ENCODE measurements at places on chromosomes 1 and 21.

- no peak for DNase-seq
These were observed 20.3 kb downstream of the RXRG start for GRCh38 chr1:165424454-165425216.

GRCh38 chr21:42614811-42615351, 38.5 kb upstream of the PDE9A start:
- DNase-seq, result no peak

DNA sequence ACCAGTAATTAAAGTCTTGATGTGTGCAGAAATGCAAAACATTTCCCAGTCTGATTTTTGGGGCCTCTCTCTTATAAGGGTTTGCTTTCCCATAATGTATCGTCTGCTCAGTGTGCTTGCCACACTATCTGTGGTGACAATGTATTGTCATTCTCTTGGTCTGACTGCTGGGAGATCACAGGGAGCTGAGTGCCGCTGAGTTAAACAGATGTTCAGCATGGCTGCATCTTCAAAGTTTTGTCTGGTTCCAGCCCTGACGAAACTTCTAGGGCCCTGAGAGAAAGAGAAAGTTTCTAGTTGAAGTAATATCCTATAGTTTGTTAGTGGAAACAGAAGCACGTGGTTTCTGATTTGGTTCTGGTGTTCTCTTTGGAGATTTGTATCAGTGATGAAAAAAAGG, 42.6 kb downstream of the DNM3 start:
- no peak for DNase-seq

DNA sequence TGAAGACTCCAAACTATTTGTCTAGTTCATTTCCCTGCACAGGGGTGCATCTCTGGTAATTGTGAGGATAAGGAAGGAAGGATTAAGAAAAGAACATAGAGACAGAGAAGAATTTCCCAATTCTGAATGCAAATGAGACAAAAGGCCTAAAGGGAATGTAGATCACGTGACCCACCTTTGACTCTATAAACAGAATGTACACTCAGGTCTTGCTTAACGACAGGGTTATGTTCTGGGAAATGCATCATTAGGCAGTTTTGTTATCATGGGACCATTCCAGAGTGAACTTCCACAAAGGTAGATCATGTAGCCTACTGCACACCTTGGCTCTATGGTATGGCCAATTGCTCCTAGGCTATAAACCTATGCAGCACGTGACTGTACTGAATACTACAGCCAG, 252.3 kb upstream of the ZP4 start:
- no peak for DNase-seq

DNA sequence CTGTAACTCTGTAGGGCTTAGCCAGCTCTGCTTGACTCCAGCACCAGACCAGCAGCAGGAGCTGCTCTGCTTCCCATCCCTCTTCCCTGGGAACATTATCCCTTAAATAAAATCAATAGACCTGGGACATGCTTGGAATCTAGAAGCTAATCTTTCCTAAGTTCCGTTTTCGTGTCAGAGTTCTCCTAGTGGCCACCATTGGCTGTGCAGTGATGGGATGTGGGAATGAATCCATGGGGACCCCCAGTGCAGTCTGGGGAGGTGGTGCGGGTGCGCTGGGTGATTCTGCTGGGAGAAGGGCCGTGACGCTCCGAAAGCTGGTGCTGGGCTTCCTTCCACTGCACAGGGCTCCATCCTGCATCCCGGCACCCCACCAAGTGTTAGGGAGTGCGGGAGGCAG, 202.7 kb downstream of the CAMTA1 start:
- DNase-seq, result no peak

GRCh38 chr1:209627027-209627731, 25.0 kb downstream of the LAMB3 start:
- no peak for DNase-seq

DNA sequence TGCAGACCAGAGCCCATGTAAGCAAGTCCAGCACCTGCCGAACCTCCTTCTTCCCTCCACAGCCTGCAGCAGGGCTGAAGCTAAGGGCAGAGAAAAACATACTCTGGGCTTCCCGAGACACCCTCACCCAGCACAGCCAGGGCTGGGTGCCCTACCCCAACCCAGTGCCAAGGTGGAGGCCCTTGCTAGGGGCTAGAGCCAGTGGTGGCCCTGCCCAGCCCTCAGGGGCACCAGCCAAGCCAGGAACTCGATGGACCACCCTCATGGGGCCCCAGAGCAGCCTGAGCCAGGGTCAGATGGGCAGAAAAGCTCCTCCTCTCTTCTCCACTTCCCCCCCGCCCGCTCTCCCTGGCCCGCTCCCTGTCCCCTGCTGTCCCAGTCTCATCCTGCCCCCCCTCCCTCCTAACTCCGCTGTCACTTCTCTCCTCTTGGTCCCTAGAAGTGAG, 15.9 kb downstream of the TNFRSF25 start:
- DNase-seq, result no peak

DNA sequence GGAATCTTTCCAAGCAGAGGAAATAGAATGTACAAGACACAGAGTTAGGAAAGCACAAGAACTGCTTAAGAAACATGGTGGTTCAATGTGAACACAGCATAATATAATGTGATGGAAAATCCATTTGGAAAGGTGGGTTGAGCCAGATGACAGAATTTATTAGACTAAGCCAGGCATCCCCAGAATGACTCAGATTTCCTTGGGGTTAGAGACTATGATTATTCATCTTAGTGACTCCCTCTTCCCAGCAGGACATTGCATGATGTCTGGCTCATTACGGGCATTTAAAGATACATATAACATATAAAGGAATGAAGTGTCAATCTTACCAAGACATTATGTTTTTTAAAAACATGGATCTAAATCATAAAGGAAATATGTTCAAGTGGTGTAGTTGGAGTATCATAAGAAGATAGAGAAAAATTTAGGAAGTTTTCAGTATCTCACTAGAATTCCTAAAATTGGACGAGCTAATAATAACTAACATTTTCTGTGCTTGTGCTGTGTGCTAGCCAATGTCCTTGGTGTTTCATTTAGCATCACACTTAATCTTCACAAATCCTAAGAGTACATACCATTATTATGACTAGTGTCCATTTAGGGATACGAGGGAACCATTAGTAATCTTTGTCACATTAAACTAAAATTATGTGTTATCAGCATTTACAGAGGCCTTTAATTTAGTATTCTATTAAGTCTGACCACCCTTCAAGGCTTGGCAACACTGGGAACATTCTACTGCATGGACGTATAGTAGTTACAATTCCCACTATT, 41.0 kb upstream of the ST6GALNAC5 start:
- DNase-seq, result no peak

DNA sequence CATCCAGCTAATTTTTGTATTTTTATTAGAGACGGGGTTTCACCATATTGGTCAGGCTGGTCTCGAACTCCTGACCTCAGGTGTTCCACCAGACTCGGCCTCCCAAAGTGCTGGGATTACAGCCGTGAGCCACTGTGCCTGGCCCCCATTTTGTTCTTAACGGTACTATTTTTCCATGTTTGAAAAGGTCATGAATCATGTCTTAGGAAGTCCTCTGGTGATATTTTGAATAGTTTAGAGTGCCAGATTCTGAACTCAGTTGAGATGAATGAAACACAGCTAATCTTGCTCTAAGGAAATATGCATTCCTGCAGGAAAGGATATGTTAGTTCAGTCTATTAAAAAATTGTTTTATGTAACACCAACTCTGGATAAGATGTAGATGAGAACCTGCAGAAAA, 62.6 kb upstream of the ATP2B4 start:
- DNase-seq, result no peak

DNA sequence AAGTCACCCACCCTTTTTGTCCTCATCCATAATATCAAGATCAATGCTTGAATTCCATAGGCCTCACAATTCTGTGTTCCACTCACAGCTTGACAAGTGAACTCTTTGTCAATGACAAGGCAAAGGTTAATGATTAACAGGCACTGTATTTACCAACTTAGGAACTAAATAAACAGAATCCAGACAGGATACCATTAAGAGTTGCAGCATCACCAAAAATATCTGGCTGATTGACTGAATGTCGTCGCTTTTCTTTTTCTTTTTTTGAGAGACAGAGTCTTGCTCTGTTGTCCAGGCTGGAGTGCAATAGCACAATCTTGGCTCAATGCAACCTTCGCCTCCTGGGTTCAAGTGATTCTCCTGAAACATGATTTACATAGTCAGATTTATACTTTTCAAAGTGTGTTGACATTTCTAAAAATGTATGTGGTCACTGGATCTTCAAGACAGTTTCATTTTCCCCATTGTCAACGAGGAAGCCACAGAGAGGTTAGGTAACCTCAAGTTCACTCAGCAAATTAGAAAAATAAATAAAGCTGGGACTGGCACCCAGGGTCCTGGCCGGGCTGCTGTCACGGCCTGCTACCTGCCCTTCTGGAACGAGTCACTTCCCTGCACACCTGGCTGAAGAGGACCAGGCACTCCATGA, 81.0 kb downstream of the PDE9A start:
- DNase-seq, result no peak

- DNase-seq, result no peak
These were observed 253.8 kb upstream of the PLXNA2 start for GRCh38 chr1:208497866-208498541.

DNA sequence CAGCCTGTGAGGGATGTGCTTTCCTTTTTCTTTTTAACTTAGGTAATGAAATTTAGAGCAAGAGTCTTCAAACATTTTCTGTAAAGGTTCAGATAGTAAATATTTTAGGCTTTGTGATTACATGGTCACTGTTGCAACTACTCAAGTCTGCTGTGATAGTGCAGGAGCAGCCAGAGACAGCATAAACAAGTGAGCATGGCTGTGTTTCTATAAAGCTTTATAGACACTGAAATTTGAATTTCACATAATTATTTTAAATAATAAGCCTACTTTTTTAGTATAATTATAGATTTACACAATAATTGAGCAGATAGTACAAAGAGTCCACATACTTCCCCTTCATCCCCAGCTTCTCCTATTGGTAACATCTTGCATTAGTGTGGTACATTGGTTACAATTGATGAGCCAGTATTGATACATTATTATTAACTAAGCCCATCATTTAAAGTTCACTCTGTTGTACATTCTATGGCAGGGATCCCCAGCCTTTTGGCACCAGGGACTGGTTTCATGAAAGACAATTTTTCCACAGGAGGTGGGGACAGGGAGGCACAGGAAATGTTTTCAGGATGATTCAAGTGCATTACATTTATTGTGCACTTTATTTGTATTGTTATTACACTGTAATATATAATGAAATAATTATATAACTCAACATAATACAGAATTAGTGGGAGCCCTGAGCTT, 3.0 kb downstream of the ATF6 start:
- DNase-seq, result no peak

DNA sequence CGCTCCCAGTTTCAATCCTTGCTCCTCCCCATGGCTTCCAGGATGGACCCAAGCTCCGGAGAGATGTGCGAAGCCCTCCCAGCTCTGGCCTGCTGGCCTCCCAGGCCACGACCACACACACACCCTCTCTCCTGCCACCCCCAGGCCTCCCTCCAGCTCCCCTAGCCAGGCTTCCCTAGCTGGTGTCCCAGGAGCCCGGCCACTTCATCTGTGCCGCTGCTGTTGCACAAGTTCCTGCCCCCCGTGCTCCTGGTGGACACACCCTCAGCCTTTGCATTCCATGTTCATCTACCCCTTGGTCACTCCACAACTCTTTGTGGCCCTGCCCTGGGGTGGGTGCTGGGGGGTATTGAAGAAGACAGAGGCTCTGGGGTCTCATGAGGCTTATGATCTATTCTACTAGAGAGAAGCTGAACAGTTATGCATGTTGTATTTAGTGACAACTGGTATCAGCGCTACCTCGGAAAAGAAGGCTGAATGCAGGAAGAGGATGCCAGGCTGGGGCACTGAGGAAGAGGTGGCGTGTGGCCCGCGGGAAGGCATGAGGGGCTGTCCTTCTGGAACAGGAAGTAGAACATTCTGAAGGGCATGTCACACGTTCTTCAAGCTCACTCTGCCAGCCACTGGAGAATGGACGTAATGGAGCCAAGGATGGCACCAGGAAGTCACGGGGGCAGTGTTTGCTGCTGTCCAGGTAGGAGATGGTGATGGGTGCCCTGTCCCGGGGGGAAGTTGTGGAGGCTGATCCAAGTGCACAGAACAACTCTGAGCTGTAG, 172.4 kb downstream of the PSMG1 start:
- no peak for DNase-seq

GRCh38 chr1:48870596-48870995, 93.9 kb upstream of the BEND5 start:
- no peak for DNase-seq

DNA sequence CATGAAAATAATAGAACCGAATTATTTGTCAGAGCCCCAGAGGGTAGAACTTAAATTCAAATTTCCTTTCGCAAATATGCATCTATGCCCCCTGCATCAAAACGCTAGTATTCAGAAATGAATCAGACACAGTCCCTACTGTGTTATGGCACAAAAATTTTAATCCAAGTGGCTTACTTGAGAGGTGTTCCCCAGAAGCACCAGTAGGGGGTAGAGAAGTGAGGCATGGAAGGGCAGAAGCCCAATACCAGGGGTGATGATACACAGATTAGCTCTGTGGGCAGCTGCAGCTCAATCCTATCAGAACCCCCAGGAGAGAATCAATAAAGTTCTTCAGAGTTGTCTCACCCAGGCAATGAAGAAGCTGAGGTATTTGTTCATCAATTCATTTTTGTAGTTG, 342.2 kb downstream of the OMA1 start:
- no peak for DNase-seq

- DNase-seq, result no peak
These were observed 151.6 kb downstream of the SDCCAG8 start for GRCh38 chr1:243407284-243408018.

DNA sequence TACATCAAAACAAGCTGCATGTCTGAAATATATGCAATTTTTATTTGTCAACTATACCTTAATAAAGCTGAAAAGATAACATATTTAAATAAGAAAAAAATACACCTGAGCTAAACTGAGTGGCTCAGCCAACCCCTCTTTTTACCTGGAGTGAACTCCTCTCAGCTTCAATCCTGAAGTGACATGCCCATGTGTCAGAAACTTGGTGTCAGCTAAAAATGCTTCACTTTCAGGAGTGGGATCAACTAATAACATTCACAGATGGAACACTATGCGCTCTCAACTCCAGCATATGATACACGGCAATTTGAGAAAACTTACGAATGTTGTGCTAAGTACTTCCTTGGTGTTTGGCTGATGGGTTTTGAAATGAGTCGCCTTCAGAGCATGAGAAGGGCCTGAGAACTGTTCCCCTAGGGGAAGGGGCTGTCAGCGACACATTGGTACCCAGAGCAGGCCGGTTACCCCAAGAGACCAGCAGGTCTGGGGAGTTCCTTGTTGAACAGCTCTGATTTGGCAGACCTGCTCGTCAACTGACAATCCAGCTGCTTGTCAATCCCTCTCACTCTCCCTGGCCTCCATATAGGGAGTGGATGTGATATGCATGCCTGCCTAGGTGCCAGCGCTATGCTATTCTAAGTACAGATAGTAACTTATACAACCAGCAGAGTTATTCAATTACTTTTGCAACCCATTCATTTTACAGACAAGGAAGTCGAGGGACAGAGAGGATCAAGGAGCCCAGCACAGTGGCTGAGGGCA, 267.7 kb downstream of the PCP4 start:
- DNase-seq, result no peak

DNA sequence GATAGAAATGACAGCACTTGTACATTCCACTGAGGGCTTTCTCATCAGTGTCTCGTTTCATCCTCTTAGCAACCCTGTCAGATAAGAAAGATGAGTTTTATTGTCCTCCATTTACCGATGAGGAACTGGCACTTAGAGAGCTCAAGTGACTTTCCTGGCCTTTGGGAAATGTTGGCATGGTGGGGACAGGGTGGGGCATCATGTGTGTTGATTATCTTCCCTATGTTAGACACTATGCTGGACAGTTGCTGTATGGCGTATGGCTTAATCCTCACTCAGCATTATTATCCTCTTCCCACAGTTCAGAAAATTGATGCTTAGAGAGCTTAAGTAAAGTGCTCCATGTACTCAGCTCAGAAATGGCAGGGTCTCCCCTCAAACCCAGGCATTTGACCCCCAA, 163.2 kb downstream of the CAMTA1 start:
- no peak for DNase-seq

All from stimulated activated CD4-positive, alpha-beta T cell treated with anti-CD3 and anti-CD28 coated beads, Interleukin-1b, Interleukin-23, amount 100 ng/mL, for 1 hour (primary cell).